ENCODE measurements at places on chromosomes 12 and 14.

DNA sequence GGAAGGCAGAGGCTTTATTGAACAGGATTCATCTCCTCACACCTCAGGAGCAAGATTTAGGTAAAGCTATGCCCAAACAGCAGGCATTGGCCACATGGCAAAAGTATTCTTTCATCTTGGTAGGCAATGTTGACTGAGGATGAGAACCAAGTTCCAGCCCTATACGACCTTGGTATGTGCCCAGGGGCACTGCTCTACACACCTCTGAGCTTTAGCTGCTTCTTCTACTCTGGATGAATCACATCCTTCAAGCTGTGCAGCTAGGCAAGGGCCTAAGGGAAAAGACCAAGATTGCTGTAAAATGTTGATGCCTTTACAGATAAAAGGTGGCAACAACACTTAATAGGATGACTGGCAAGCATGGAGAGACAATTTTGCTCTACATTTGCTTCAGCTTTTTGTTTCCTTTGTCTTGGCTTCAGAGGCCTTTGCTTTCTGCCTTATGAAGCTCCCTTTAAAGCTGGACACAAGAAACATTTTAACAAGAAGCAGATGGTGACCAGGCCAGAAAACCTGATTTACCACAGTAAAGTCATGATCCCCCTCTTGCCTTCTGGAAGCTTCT is 183.3 kb upstream of the KITLG start:
- no peak for DNase-seq

DNA sequence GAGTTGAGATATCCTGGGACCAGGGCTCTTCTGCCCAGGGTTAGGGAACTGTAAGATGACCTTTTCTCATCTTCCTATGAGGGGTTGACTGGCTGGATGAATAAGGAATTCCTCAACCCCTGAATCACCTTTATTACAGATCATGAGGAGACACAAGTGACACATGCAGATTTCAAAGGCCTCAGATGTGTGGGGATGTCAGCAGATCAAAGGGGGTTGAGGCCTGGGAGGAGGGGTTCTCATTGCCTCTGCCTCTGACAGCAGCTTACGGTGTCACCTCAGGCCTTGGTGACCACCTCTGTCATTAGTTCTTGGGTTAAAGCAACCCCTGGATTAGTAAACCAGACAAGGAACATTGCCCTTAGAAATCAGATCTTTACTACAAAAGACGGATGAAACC is 2.1 kb upstream of the KRT72 start:
- DNase-seq = no peak

DNA sequence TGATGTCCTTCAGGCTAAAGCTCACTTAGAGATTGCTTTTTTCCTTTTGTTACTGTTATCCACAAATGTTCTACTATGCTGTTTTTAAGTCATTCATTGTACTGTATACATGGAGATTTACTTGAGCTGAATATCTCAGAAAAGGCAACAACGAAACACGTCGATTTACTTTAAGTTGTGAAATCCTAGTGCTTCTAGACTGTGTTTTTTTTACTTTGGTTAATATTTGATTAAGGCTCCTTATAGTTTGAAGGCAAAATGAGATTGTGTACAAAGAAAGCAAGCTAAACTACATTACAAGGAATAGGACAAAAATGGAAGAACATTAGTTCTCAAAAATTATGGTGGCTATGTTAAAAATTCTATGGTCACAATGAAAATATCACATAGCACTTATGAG is 114.5 kb downstream of the SLC35F4 start:
- no peak for DNase-seq

DNA sequence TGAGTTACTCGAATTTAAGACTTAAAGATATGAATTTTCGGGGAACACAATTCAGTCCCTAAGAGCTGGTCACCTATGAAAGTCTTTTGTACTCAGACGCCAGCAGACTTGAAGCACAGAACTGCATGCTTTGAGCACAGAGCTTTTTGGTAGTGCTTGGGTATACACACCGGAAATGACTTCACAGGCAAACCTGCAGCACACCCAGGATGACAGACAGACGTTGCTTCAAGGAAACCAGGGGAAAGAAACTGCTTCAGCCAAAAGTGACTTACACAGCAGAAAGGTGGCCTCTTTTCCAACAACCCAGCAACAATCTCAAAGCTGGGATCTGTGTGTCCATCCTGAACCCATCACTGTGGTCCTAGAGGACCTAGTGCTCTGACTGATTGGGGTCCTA is 975.1 kb downstream of the AACS start:
- DNase-seq = no peak

DNA sequence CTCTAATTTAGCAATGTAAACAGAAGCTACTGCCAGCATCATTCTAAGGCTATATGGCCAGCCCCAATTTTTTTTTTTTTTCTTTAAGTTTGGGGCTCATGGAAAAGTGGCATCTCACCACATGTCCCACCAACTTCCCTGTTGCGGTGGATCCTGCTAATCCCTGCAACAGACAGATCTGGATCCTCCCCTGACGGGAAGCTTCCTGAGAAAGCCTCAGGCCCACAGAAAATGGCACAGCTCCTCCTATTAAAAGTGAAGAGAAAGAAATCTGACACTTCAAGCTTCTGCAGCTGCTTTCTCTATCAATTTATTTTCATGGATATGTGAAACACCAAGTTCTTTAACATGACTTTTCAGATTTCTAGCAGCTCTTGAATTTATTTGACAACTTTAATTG is 433.8 kb upstream of the DCN start:
- no peak for DNase-seq

- DNase-seq = no peak
Measured at GRCh38 chr14:61641914-61642613, 53.2 kb upstream of the HIF1A start.

DNA sequence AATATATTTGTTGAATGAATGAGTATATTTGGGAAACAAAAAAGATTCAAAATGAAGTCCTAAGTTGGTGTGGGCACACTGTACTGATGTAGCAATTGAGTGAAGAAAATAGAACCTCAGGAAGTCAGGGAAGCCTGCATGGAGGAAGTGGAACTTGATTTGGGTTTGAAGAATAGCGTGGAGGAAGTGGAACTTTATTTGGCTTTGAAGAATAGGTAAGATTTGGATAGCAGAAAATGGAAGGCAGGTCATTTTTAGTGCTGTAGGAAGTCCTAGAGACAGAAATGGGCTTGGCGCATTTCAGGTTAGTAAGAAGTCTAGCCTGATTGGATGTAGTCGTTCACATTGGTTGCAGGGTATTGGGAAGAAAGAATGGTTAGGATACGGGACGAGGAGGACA is 5.4 kb downstream of the C12orf75 start:
- DNase-seq = no peak

GRCh38 chr14:25607192-25607591 is 557.2 kb upstream of the STXBP6 start:
- no peak for DNase-seq

DNA sequence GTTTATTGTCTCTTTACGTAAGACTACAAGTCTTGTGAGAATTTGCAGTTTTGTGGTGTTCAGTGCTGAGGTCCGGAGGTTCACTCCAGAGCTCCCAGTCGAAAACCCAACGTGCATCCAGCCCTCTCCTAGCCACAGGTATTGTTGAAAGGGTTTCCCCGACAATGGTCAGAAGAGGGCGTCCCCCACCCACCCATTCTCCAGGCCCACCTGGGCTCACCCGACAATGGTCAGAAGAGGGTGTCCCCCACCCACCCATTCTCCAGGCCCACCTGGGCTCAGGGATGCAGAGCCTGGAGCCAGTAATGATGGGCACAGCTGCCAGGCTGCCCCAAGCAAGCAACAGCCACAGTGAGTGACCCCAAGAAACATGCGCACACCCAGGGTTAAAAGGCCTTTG is 126.8 kb upstream of the EVL start:
- DNase-seq = no peak

DNA sequence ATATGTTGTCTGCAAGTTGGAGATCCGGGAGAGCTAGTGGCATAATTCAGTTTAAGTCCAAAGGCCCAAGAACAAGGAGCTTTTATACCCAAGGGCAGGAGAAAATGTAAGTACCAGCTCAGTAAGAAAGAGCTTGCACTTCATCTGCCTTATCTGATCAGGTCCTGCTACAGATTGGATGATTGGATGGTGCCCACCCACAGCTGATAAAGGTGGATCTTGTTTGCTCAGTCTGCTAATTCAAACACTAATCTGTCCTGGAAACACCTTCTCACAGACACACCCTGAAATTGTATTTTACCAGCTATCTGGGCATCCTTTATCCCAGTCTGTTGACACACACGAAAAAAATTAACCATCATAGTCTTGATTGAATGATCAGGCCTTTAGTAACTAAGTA is 230.7 kb upstream of the SLC16A7 start:
- no peak for DNase-seq

- no peak for DNase-seq
Measured at GRCh38 chr12:109305547-109305946, 3.5 kb downstream of the FOXN4 start.

DNA sequence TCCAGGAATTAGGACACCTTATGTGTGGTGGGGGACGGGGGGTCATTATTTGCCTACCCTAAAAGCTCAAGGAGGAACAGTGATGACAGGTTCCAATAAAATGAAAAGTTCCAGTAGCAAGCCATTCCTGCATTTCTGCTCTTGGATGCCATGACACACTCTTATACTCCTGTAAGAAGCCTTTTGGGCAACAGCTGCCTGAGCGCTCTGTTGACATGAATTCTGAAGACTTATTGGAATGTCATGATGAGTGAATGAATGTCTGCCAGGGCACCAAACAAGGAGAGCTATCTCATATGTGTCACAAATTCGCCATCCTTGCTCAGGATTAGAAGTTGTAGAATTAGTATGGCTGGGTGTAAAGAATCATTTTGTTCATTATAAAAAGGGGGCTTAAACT is 36.3 kb downstream of the PTGER2 start:
- DNase-seq = no peak

DNA sequence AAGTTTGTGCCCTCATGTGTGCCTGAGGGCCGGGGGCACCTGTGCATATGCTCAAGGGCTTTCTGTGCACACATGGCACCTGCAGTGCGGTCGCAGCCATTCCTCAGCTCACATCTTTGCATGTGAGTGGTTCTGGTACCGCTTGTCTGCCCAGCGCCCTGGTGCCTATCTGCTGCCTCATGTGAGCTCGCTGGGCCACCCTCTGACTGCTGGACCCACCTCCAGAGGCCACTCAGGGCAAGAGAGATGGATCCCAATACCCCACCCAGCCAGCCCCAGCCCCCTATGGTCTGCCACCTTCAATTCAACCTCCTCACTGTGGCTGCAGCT is 5.4 kb upstream of the AMN start:
- no peak for DNase-seq

- no peak for DNase-seq
Measured at GRCh38 chr12:45718306-45718705, 11.2 kb upstream of the ARID2 start.

DNA sequence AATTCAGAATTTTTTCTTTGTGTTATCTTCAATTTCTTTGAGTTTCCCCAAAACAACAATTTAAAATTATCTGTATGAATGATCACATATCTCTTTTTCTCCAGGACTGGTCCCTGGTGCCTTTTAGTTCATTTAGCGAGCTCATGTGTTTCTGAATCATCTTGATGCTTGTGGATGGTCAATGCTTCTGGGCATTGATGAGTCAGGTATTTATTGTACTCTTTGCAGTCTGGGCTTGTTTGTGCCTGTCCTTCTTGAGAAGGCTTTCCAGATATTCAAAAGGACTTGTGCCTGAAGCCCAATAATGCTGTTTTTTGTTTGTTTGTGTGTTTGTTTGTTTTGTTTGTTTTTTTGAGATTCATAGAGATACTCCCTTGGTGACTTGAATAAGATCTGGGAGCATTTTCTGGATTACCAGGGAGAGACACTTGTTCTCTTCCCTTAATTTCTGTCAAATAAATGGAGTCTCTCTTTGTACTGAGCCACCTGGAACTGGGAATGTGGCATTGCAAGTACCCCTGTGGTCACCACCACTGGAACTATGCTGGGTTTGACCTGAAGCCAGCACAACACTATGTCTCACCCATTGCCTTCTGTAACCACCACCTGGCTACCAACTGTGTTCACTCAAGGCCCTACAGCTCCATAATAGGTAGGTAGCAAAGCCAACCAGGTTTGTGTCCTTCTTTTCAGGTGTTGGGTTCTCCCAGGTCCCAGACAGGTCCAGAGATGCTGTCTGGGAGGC is 56.3 kb downstream of the SLC6A15 start:
- no peak for DNase-seq

DNA sequence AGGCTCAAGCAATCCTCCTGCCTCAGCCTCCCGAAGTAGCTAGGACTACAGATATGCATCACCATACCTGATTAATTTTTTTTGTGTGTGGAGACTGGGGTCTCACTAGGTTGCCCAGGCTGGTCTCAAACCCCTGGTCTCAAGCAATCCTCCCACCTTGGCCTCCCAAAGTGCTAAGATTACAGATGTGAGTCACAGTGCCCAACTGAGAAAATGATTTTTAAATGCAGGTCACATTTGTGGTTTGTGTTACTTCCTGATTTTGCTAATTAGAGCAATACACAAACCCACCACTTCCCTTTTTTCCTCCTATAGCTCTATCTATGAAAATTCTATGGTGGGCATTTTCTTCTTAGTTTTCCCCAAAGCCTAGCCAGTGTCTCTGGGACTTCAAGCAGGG is 45.5 kb upstream of the TMEM263 start:
- DNase-seq = no peak

- DNase-seq = no peak
Measured at GRCh38 chr12:51156245-51156765, 16.6 kb downstream of the TFCP2 start.

GRCh38 chr14:98181768-98182167 is 1090.2 kb downstream of the BCL11B start:
- DNase-seq = no peak

DNA sequence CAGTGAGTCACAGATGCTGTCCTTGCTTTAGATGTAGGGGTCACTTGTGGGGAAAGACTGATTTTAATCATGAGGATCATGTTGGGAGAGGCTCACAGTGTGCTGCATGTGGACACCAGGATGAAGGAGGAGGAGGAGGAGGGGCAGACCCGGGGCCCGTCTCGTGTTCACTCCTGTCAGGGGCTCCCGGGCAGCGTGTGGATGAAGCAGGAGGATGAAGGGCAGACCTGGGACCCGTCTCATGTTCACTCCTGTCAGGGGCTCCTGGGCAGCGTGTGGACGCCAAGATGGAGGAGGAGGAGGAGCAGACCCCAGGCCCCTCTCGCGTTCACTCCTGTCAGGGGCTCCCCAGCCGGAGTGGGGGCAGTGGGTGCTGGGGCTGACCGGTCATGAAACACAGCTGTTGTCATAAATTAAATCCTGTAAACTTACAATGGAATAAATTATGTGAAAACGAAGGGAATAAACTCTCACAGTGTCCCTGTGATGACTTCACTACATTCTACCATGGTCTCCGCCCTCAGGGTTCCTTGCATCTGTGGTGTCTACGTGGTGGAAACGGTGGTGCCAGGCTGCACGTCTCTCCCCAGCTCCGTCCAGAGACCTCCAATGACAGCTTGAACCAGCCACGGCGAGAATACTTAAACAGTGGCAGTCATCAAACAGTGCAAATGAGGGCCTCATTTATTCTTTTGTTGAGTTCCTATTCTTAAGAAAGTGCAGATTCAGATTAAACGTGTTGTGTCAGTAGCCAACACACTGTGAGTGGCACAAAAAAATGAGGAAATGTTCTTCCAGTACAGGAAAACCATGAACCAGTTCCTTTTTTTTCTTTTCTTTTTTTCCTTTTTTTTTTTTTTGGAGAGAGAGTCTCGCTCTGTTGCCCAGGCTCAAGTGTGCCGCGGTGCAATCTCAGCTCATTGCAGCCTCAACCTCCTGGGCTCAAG is 37.7 kb upstream of the SFSWAP start:
- DNase-seq = no peak

GRCh38 chr12:125092872-125093680 is 27.8 kb downstream of the AACS start:
- no peak for DNase-seq

GRCh38 chr12:1453810-1454209 is 140.6 kb downstream of the FBXL14 start:
- no peak for DNase-seq

- DNase-seq = peak; percentile 32
Measured at GRCh38 chr14:99687284-99688209, 3.4 kb downstream of the CYP46A1 start.
